ENCODE measurements at places on chromosomes 2 and 18.
A peak's percentile ranks its signal among the peaks of the same experiment; 100 is the strongest.

DNA sequence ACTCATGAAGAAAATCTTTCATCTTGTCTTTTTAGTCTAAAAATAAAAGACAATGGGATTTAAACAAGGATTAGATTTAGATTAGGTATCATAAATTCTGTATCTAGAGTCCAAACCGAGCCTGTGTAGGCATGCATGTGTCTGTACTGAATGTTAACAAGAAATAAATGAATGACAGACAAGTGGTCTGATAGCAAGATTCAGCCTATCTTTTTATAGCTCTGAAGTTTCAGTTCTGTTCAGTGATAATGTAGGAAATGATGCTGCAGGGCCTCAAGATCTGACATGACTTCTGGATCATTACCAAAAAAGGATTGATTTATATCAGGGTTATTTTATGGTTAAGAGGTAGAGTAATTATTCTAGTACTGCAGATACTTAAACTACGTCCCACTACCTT is 137.0 kb upstream of the ATP5MC3 start:
- DNase-seq, result no peak

DNA sequence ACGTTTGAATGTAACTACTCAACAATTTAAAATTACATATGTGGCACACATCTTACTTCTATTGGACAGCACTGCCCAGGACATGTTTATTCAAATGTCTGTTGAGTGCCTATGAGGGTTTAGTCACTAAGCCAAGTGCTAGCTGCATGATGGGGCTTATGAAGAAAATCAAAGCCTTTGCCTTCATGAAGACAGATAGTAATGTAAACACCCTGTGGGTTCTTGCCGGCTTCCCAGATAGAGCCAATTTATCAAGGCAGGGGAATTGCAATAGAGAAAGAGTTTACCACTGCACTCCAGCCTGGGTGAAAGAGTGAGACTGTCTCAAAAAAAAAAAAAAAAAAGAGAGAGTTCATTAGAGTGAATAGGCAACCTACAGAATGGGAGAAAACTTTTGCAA is 43.7 kb upstream of the NEB start:
- DNase-seq, result no peak

DNA sequence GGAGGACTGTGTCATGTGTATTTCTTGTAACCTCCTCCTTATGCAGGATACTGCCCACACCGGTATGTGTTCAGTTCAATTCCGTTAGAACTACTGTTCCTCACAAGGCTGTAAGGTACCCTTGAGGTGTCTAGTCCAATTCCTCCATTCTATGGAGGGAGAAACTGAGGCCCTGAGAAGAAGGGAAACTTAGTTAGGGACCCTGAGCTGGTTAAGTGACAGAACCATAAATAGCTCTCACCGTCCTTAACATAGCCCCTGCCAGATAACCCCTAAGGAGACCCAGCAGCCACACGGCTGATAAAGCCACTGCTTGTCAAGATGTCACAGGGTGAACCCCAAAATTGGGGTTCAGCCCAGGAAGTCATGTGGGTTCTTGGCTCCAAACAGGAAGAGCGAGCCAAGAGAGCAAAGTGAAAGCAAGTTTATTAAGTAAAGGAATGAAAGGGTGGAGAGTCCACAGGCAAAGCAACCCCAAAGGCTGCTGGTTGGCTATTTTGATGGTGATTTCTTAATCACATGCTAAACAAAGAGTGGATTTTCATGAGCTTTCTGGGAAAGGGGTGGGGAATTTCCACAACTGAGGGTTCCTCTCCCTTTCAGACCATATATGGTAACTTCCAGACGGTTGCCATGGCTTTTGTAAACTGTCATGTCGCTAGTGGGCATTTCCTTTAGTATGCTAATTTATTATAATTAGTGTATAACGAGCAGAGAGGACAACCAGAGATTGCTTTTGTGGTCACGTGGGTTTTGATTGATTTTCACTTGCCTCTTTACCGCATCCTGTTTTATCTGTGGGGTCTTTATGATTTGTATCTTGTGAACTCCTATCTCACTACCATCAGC is 83.4 kb upstream of the RTN4 start:
- peak; percentile 49 for DNase-seq

GRCh38 chr18:53544917-53545316 is 679.6 kb downstream of the MBD2 start:
- no peak for DNase-seq

DNA sequence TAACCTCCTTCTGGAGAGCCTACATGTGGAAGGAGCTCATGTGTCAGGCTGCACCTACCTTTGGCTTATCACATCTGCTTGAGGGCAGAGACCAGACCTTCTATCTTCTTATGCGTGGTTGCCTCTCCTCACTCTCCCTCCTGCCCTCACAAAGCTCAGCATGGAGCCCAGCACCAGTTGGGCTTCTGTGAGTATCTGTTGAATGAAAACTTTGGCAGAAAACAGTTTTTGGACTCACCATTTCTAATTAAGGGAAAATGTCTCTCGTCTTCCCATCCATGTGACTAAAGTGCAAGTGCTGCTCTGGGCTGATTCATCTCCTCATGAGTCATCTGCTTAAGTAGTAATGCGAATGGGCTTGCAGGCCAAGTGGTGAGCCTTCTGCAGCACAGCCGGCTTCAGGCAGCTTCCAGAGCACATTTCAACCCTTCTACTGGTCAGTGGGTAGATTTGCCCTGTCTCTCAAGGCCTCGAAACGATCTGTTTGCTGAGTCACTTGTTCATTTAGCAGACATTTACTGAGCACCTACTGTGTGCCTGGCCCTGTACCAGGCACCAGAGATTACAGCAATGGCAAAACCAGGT is 102.6 kb downstream of the VSNL1 start:
- no peak for DNase-seq

GRCh38 chr18:79625195-79625923 is 54.2 kb upstream of the CTDP1 start:
- no peak for DNase-seq

Data from breast epithelium (tissue), 4 donors.